Fibroblast of mammary gland (primary cell): ENCODE measurements at places on chromosomes 7 and 10.

- DNase-seq: no peak
Measured at GRCh38 chr7:131547589-131547988, 8.8 kb downstream of the PODXL start.

DNA sequence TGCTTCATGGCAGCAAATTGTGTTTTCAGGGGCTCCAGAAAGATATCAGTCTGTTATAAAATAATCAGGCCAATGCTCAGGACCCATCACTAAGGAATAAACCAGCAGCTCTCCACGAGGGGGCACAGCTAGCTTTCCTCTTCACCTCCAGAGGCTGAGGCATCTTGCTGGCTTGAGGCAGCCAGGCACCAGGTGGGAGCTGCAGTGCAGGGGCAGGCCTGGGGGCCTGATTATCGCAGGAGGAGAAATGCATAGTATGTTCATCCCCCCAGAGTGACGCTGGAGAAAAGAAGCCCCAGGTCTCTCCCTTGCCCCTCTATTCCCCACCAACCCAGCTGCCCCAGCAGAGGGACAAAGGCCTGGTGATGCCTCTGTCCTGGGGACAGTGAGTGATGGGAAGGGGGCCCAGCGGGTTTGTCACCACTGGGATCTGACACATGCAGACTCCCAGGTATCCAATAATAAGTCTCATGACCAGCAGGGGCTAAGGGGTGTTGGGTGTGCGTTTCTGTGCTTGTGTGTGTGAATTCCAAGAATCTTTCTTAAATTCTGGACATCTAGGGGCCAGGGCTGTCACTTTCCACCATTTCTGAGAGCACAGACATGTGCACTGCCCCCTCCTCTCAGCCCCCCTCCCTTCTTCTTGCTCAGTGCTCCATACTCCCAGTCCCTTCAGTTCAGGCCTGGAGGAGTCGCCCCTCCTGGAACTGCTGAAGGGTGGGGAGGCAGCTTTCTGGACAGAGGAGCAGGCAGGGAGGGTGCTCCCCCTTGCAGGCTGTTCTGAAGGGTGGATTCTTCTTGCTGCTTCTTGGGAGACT is 128.1 kb upstream of the FAM20C start:
- peak; percentile 75 for DNase-seq

DNA sequence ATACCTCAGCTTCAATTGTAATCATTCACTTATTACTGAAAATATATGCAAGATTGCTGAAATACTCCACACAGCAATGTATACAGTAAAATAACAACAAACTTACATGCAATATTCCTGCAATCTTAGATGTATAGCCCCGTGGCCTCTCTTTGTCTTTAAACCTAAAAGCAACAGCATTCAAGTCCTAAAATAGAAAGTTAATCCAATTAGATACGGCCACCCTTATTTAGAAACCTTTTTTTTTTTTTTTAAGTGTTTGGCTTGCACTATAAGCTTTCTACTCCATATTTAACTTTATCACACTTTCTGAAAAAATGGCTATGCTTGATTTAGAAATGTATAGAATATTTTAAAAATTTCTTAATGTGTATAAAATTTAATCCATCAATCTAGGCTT is 67.6 kb downstream of the IDE start:
- DNase-seq: no peak

DNA sequence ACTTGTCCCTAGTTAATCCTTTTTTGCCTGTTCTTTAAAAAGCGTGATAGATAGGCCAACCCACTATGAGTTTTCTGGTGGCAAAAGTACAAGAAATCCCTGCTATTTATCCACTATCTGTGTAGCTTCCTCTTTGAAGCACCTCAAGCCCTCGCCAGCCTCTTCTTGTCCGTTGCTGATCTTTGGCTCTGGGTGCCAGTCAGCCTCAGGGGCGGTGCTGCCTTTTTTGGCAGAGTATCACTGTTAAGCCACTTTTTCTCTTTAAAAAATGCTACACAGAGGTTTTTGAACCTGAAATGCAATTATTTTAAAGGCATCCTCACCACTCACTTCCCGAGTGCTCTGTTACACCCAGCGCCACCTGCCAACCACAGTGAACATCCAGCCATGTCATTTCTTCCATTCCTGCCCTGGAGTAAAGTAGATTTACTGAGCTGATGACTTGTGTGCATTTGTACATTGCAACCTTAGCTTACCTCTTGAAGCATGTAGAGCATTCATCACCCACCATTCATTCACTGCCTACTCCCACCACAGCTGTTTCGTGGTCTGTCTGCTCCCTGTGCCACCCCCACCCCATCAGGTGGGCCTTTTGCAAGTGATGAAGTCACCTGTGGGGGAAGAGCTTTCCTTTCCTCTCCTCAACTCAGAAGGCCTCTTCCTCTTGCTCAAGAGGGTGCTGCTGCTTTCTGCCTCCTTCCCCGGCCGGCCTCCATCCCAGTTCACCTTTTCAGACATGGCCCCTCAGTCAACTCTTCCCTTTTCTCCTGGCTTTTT is 414.2 kb upstream of the GALNT17 start:
- DNase-seq: no peak

DNA sequence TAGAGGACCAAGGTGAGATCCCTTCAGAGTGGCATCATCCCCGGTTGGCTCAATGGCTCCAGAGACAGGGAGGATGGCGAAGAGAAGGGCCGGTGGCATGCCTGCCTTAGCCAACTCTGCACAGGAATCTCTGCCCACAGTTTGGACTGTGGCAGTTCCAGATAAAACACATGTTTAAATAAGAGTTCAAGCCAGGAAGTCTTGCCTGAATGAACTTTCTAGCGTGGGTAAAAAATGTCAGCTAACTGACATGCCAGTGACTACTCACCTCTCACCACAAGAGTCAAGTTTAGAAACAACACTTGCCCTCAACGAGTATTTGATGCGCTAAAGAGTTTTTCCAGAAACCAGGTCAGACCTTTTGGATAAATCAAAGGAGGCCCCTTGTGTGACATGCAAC is 3.0 kb downstream of the NOD1 start:
- DNase-seq: peak; percentile 54

GRCh38 chr10:3948843-3949242 is 163.8 kb upstream of the KLF6 start:
- peak; percentile 70 for DNase-seq

DNA sequence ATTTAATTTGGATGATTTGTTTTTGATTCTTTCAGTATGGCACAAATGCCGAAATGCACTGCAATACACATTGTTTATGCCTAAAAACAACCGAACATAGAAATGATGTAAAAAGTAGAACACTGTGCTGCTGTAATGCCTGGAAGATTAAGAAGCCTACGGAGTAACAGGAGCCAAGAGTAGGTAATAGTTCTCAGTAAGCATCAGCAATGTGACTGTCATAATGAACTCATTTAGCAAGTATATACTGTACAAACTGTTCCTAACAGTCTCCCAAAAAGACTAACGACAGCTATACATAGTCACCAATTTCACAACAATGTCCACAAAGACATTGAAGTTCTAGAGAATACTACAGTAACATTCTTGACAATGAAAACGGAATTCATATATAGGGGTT is 19.0 kb upstream of the LAMB4 start:
- no peak for DNase-seq

DNA sequence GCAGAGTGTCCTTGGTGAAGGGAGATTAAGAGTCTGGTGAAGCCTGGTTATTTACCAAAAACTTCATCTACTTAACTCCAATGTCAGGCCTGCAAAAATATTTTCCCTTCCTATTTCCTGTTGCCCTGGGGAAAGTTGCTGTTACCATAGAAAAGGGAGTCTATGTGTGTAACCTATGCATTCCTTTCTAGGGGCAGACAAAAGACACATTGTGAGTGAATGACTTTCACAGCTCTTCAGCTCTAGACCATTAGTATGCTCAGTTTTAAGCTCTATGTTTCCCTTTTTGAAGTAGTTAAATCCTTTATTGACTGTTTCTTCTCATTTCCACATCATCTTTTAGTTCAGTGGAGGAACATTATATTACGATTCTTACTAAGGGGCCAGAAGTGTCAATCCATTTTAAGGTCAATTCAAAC is 45.6 kb upstream of the SGCE start:
- DNase-seq: no peak

DNA sequence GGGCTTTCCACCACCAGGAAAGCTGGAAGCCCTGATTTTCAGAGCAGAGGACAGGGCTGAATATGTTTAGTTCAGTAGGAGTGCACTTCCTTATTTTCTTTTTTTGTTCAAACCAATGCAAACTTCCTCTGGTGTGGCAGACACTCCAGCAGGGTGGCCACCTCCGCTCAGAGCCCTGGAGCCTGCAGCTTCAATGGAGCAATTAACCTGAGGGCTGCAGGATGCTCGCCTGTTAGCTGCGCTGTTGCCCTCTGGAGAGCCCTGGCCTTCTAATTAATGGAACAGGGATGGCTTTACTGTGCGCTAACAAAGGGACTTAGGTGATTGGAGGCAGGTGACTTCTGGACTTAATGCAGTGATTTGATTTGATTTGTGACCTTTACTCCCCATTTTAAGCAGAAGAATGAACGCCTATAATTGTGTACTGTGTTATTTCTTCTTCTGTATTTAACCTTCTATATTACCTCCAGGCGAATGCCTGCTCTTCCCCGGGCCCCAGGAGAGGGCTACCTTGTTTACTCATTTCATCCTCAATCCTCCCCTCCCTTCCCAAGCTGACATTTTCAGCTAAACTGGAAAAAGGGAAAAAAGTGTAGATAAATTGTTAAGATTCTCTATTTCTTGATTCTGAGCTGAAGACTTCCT is 123.0 kb upstream of the CTBP2 start:
- DNase-seq: no peak

- no peak for DNase-seq
Measured at GRCh38 chr10:71634531-71635164, 84.9 kb downstream of the C10orf105 start.

GRCh38 chr10:120456626-120457430 is at the start of gene PLPP4:
PLPP4 (plus strand) TSS chr10:120457227; CDS start chr10:120457306, 79 bp downstream.
- DNase-seq: no peak

- no peak for DNase-seq
Measured at GRCh38 chr10:79336276-79336675, 11.0 kb upstream of the PPIF start.

- peak; percentile 44 for DNase-seq
Measured at GRCh38 chr7:111560773-111561653, 1.3 kb downstream of the IMMP2L start.

DNA sequence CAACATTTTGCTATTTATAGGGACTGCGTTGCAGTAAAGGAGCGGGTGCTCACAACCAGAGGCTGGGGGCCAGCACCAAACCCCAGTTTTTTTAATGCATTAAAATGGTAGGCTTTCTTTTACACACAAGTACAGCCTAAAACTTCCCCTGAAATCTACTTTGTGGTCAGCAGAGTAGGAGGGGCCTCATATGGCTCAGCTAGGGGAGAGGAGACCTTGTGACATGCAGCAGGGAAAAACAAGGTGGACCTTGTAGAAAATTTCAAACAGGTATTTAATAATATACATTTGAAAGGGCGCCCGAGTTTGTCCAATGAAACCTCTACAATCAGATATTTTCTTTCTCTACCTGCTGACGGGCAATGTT is 1.4 kb downstream of the CCDC136 start:
- no peak for DNase-seq

DNA sequence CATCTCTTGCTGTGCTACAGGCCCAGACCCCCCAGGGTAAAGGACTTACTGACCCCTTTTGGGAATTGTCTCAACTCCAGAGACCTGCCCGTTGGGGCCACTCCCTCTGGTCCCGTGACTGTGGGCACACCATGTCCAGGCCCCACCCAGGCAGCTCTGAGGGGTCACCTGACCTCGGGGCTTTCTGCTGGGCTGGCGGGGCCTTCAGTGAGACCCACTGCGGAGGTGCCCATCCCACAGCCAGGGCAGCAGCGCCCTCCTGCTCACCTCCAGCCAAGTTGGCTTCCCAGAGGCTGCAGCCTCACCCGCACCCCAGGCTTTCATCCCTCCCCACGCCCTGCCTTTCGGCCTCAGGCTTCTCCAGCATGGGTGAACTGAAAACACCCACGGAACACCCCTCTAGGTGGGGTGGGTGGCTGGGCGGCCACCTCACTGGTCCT is 147.2 kb downstream of the DNAJB6 start:
- DNase-seq: no peak

- no peak for DNase-seq
Measured at GRCh38 chr7:87806150-87806549, 70.0 kb downstream of the SLC25A40 start.

- DNase-seq: no peak
Measured at GRCh38 chr7:140810385-140810784, 113.9 kb downstream of the NDUFB2 start.

GRCh38 chr7:97016381-97017191 is 8.0 kb downstream of the DLX5 start:
- no peak for DNase-seq

GRCh38 chr7:47588704-47589225 is 6.9 kb upstream of the TNS3 start:
- DNase-seq: no peak

DNA sequence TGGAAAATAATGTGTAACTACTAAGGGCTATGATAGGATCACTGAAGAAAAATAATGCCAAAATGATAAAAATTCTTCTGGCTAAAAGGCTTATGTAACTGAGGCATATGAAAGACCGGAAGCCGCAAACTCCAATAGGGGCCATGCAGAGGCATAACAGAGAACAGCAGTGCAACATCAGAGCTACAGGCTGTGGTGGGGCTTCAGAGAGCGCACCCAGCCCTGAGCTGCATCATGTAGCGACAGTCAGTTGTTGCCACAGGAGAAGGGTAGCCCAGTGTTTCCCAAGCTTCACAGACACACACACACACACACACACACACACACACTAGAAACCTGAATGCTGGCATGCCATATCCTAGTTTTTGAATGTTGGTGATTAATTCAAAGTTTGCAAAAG is 9.3 kb downstream of the LLCFC1 start:
- DNase-seq: no peak

- no peak for DNase-seq
Measured at GRCh38 chr7:106448992-106449859, 164.4 kb upstream of the NAMPT start.

GRCh38 chr10:103770139-103770538 is 85.2 kb downstream of the SH3PXD2A start:
- no peak for DNase-seq
